ENCODE measurements at places on chromosomes 7 and 10. TPM values are rescaled to one million over a fixed set of nuclear protein-coding genes. Genes with fewer than 3 reads are reported as not detected.

- no peak for DNase-seq
Observed at GRCh38 chr7:111982133-111982532, 224.1 kb downstream of the DOCK4 start.

DNA sequence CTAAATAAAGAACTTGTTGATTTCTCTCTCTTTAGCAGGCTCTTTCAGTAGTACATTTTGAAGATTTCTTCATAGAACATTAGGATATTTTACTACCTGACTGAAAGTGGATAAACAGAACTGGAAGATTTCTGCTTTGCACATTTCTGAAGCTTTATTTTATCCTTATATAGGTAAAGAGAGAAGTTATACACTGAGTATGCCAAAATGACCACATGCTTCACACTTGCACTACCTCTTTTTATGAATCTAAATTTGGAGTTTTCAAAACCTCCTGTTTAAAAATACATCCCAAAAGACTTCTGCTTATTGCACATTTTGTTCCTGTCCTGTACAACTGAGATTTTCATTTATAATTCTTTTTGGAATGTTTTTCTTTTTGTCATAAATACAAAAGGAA is 197.4 kb upstream of the PRPS1L1 start:
- no peak for DNase-seq

DNA sequence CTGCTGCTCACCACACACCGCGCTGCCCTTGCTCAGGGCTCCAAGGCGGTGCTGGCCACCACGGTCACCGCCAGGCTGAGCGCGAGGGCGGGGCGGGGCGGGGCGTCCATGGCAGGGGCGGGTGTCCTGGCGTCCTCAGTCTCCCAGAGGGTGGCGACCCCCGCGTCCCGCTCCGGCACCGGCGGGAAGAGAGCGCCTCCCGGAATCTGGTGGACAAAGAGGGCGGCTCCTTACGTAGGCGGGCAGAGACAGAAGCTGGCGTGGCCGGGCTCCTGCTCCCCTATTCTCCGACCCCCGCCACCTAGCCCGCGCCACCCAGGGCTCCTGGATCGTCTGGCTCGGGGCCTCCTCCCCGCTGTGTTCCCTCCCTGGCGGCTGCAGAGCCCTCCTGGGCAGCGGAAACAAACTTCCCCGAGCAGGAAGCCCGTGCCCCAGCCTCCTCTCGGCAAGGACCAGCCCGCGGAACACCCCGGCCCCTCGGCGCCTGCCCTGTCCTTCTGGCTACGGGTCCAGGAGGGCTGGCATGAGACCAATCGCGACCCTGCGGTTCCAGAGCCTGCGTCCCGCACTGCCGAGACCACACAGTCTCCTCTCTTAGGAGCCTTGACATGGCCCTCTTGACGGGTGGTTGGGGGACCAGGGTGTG is 133.8 kb upstream of the ZNF92 start:
- peak; percentile 20 for DNase-seq

- DNase-seq = no peak
Observed at GRCh38 chr7:74175340-74175739, 1.2 kb downstream of the EIF4H start.

UBE2D4 gene
- 9.0 TPM for total RNA-seq

PRR15 gene
- not detected for total RNA-seq

DNA sequence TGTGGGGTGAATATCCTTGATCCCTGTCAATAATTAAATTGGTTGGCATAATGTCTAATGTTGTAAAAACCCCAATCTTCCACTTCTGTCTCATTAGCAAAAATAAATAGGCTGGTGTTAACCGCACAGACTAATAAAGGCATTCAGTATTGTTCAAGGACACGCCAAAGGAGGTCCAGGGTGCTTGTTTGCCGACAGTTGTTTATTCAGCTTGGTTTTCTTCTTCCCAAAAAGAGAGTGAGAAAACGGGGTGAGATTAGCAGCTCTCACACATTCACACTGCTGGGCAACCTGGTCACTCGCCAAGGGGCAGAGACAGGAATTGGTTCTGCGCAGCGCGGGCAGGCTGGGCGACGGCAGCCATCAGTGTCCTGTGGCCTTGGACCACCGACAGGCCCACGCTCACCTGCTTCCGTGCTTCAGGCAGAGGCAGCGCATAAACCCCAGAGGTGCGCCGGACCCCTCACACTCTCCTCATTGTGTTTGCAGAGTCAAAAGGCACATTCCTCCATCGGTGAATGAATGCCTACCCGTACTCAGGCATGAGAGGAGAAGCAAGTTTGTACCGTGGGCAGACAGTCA is 26.2 kb upstream of the LMBR1 start:
- no peak for DNase-seq

DNA sequence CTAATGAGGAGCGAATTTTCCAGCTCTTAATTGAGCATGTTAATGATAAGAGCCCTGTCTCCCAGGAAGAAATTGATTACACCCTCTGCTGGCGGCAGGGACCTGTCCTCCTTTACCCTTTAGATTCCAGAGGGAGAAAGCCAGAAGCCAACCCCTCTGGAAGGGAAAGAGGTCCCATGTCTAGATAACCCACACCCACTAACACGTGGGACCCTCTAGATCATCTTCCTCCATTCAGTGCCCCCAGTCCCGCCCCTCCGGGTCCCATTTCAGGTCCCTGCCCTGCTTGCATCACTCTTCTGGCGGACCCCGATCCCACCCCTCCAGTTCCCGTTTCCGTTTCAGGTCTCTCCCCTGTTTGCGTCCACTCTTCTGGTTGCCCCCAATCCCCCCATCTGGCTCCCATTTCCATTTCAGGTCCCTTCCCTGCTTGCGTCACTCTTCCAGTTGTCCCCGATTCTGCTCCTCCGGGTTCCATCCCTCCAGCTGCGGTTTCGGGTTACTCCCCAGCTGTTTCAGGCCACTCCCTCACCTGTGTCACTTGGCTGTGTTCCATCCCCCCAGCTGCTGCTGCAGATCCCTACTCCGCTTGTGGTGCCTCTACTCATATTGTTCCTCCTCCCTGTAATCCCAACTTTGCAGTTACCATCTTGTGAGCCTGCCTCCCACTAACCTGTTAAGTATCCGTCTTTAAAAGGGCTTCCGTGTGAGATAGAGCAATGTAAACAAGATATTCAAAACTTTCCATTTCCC is 202.4 kb downstream of the SH2D4B start:
- DNase-seq = no peak

PAX4 gene
- not detected for total RNA-seq

GRCh38 chr7:910931-911431 is 34.6 kb downstream of the GET4 start:
- no peak for DNase-seq

- no peak for DNase-seq
Observed at GRCh38 chr7:32496052-32496813, 944 bp downstream of the AVL9 start.

- no peak for DNase-seq
Observed at GRCh38 chr7:133344275-133344674, 91.4 kb downstream of the EXOC4 start.

WNT2 gene
- not detected for total RNA-seq

DNA sequence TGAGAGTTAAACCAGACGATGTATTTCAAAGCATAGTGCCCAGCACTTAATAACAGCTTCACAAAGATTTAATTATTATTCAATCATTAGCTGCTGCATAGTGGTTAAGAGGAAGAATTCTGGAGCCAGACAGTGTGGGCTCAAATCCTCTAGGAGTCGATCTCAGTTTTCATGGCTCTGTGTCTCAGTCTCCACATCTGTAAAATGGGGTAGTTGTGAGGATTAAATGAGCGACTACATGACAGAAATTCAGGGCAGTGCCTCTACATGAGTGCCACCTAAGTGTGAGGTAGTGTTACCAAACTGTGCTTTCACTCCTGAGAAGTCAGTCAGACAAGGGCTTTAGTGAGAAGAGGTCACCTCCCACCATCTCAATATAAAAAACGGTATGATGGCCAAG is 81.7 kb upstream of the FGFR2 start:
- DNase-seq = no peak

DNA sequence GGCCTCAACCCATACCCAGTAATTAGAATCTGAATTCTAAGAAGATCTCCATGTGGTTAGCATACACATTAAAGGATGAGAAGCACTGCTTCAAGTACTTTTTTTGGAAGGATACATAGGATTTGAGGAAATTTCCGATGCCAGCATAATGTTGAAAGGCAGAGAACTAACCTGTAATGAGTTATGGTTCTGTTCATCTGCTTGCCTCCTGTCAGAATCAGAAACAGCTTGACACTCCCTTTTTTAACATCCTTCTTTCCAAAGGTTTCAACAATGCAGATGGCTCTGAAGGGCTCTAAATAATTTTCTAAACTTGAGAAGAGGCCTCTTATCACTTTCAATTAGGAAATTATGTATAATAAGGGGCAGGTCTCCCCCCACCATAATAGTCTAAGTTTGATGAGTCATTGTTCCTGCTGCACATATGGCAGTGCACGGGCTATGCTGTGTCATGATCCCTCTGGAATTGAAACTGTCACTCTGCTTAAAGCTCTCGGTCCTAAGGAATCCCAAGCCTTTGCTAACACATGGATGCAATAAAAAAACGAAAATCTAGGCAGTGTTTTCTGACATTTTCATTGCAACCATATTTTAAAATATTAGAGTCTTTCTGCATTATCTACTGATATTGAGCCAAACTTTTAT is 291.2 kb upstream of the FZD1 start:
- DNase-seq = no peak

SLF2 gene
- 52.6 TPM for total RNA-seq

- DNase-seq = no peak
Observed at GRCh38 chr10:124703778-124704427, 40.3 kb downstream of the FAM53B start.

DNA sequence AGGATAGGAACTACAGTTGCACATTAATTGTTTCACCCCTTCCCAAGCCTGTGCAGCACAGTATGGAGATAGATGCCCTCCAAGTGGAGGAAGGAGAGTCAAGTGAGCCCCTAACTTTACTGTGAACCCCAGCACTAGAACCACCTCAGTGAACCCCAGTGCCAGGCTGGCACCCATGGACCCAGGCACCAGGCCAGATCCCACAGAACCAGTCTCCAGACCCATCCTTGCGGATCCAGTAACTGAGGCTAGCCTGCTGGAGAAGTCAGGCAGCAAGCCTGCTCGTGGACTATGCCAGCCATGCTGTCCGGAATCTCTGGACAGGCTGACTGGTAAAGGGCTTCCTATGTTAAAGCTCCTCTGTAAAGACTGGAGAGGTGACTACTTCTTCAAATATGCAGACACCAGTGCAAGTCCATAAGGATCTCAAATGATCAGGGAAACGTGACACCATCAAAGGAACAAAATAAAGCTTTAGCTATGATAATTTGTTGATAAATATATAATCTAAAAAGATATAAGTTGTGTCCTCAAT is 27.7 kb downstream of the SHOC2 start:
- DNase-seq = no peak

DNA sequence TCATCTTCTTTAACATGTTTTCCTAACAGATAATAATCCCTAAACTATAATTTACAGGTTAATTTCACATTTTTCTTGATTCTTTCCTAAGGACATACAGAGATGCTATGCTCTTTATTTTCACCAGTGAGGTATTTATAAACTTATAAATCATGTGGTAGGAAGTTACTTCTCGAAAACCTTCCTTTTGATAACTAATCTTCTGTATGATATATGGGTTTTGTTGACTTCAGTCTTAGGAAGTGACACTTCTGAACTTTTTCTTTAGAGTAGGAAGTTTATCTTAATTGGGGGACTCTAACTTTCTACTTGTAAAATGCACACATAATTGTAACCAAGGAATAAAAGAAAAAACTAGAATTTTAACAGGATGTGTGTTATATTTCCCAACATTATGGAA is 9.8 kb upstream of the PNPLA8 start:
- DNase-seq = no peak

DNA sequence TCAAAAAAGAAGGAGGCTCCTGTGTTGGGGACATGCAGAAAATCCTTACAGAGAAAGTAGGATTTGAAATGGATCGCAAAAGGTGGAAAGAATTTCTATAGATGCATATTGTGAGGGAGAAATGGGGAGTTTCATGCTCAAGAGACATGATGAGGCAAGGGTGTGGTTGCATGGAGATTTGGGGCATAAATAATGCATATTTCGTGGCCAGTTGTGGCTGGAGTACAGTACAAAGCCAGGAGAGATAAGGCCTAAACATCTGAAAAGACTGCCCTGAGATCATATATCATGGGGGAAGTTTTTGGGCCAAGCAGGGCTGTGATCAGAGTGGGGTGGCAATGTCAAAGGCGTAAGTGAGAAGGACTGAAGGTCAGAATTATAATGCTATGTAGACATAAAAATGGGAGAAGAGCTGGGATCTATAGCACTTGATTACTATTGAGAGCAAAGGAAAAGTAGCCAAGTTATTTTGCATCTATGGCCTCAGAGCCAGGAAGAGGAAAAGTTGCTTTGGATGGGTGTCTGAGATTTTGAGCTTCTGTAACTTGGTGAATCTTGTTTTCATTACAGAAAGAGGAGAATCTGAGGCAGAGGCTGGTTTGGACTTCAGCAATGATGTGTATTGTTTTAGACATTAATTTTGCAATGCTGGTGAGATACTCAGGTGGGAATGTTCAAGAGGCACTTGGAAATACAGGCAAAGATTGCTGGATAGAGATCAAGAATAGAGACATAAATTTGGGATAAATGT is 166.6 kb downstream of the INHBA start:
- DNase-seq = no peak

THSD7A gene
- not detected for total RNA-seq

PRRT4 gene
- total RNA-seq = 0.70 TPM

- DNase-seq = peak; percentile 70
Observed at GRCh38 chr7:77393261-77393660, 22.9 kb downstream of the GSAP start.

RBP3 gene
- not detected for total RNA-seq

PPP1R3C gene
- 0.16 TPM for total RNA-seq
